ENCODE measurements at places on chromosomes 5 and 9.

DNA sequence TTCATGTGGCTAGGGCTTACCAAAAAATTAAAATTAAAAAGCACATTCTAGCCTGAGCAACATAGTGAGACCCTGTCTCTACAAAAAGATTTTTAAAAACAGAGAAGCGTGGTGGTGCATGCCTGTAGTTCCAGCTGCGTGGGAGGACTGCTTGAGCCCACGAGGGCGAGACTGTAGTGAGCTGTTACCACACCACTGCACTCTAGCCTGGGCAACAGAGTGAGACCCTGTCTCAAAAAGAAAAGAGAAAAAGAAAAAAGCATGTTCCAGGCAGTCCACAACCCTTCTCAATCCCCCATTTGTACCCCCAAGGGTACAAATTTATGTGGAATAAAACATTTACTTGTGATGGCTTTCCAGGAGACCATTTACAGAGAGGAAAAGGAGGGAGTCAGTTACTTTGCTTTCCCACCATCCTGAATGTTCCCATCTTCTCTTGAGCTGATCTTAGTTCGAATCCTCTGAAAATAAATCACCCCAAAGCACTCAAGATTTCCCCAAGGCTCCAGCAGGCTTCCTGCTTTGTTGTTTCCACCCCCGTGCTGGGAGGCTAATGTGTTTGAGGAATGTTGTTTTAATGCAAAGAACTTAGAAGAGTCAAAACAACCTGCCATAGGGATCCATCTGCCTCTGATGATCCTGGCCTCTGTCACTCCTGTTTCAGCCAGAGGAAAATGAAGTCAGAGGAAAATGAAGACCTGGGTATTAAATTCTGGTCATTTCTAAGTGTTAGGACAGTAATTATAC lies 384.7 kb downstream of the BNC2 start:
- DNase-seq, result no peak

DNA sequence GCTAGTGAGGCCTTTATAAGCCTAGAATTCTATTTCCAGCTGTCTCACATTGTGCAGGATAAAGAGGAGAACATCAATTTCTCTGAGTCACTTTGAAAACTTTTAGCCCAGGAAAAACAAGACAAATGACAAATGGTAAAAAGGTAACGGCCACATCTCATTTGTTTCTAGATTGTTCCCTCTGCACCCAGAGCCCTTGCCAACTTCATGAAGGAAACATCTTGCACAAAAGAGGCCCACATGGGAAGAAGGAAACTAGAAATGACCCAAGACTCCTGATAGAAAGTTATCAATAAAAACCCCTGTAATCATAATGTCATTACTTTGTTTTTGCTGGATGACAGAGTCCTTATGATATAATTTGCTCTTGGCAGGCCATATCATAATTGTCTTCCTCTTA lies 5.3 kb downstream of the DPYSL3 start:
- DNase-seq, result no peak

- DNase-seq, result no peak
Observed at GRCh38 chr5:178417391-178417811, 172.8 kb downstream of the COL23A1 start.

DNA sequence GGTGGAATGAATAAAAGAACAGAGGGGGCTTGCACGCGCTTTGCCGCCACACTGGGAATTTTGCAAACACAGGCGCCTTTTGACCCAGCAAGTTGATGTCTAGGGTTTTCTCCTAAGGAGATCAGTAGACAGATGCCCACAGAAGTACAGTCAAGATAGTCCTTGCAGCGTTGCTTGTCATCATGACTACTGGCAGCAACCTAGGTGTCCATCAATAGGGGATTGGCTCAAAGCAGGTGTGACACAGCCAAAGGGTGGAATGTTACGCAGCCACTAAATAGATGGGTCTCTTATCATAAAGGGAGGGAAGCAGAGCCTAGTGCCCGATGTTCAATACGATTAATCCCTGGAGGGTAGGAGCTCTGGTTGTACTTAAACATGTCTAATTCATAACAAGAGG lies 63.8 kb upstream of the GGTA1 start:
- DNase-seq, result no peak

- peak; percentile 49 for DNase-seq
Observed at GRCh38 chr5:473551-474192, 30.7 kb downstream of the EXOC3 start.

GRCh38 chr9:68493958-68494577 lies 46.6 kb downstream of the TMEM252 start:
- no peak for DNase-seq

DNA sequence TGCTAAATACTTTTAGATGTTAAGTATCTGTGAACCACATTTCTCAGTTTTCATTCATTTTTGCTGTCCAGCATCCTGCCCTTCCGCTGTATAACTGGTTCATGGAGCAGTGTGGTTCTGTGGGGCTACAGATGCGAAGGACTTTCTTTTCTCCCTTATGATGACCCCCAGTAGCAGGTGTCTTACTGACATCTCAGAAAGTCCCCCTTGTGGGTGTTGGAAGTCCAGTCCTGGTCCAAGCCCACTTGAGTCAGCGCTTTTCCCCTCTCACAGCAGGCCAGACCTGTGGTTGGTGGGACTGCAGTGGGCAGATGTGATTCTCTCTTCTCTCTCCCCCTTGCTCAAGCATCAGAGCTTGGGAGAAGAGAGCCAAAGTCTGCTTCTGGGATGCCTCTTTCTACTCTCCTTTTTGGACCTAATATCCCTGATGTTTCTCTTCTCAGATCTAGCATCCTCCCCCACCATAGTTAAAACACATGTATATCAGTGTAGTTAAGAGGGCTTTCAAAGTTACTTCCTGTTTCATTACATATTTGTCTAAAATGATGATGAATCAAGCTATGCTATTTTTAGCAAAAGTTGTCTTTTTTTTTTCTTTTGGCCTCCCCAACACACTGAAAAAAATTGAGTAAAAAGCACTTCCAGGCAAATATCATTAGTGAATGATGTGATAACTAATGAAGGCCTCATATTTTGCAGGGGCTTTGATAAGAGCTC lies 119.5 kb upstream of the ZNF618 start:
- DNase-seq, result peak; percentile 18

- no peak for DNase-seq
Observed at GRCh38 chr5:158541536-158542297, 558.0 kb downstream of the EBF1 start.

- peak; percentile 86 for DNase-seq
Observed at GRCh38 chr9:68530618-68531017, 10.1 kb downstream of the TMEM252 start.

GRCh38 chr5:169745441-169746146 lies 108.5 kb downstream of the DOCK2 start:
- peak; percentile 73 for DNase-seq

DNA sequence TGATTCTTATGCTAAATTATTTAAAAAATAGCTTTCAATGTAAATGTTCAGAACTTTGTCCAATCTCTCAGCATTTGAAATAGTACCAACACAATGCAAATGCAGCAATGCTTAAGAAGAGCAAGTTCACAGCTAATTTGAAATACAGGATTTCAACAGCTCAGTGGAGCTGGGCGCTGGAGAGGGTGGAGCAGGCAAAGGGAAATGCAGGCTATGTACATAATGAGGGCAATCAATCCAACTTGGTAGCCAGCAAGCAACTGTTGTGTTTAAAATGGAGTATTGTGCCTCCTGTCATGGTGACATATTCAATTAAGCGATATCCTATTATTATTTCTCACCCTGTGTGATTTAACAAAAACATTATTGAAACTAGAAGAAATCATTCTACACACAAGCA lies 568.8 kb downstream of the PSAT1 start:
- DNase-seq, result no peak

GRCh38 chr5:31408814-31409213 lies 123.1 kb downstream of the DROSHA start:
- DNase-seq, result peak; percentile 57

DNA sequence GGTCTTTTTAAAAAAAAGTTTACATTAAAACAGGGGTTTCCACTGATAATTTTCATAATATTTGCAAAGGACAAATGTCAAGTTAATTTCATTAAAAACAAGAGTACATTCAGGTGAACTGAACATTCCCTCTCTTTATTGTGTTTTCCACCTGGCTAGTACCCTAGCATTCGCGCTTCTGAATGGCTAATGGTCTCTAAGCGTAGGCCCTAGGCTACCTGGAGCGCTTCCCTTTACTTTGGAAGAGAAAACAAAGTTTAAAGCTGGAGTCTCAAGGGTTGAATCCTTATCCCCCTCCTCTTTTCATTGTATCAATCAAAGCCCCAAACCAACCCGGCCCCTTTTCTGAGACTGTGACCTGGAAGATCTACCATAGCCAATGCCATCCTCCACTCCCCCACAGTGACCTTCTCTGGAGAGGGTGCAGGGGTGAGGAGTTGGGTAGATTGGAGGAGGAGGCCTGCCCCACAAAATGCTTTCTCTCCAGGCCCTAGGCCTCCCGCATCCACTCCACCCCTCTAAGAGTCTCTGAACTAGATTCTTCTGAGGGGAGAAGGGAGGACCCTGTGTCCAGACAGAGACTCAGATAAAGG lies 73.3 kb upstream of the TBCA start:
- no peak for DNase-seq

GRCh38 chr5:114435885-114436299 lies 74.0 kb downstream of the KCNN2 start:
- DNase-seq, result no peak

DNA sequence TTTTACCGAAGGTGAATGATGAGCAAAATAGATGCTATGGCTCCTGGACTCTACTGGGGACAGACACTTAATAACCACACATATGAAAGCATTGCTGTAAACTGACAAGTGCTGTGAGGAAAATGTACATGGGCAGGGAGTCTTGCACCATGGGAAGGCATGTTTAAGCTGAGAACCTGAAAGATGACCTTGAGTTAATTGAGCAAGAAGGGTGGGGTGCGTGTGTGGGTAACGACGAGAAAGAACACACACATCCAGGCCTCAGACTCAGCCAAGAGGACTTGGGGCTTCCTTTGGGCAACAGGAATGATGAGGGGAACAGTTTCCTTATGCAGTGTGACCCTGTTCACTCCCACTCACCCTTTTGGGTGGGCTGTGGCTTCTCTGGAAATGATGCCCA lies 73.1 kb downstream of the HSPA4 start:
- DNase-seq, result no peak

DNA sequence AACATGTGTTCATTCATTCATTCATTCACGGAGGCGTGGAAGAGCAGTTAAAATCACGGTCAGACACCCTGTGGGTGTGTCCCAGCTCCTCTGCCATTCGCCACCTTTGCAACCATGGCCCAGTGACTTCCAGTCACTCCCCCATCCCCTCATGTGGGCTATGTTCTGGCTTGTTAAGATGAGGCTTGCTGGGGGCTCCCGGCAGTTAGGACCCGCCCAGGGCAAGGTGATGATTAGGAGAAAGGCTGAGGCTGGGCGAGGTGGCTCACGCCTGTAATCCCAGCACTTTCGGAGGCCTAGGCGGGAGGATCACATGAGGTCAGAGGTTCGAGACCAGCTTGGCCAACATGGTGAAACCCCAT lies 24.9 kb upstream of the PTGES start:
- no peak for DNase-seq

- DNase-seq, result no peak
Observed at GRCh38 chr9:89304834-89305188, 6.2 kb upstream of the CKS2 start.

GRCh38 chr9:76610011-76610352 lies 151.0 kb downstream of the GCNT1 start:
- DNase-seq, result peak; percentile 68

- no peak for DNase-seq
Observed at GRCh38 chr5:86974955-86975354, 292.7 kb upstream of the RASA1 start.

- DNase-seq, result no peak
Observed at GRCh38 chr5:123359454-123360200, 63.6 kb downstream of the CEP120 start.

GRCh38 chr5:129460936-129461710 lies 1.0 kb downstream of the ADAMTS19 start:
- peak; percentile 9 for DNase-seq

GRCh38 chr9:31140316-31140715 lies 1244.1 kb upstream of the ACO1 start:
- DNase-seq, result peak; percentile 73

DNA sequence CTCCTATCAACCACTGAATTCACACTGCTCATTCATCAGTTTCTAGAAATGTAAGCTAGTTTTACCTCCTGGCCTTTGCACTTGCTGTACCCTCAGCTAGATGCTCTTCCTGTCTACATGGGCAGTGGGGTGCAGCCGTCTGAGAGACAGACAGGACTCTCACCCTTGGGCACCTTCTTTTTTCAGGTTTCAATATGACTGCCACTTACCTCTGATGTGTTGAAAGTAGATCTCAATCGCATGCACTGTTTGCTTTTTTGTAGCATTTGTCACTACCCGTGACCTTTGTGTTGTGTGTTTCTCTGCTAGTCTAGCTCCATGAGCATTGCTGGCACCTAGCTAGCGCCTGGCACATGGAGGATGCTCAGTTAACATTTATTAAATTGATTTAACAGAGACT lies 403.1 kb upstream of the TRPC7 start:
- no peak for DNase-seq

GRCh38 chr5:42836070-42836769 lies 24.5 kb upstream of the SELENOP start:
- no peak for DNase-seq

DNA sequence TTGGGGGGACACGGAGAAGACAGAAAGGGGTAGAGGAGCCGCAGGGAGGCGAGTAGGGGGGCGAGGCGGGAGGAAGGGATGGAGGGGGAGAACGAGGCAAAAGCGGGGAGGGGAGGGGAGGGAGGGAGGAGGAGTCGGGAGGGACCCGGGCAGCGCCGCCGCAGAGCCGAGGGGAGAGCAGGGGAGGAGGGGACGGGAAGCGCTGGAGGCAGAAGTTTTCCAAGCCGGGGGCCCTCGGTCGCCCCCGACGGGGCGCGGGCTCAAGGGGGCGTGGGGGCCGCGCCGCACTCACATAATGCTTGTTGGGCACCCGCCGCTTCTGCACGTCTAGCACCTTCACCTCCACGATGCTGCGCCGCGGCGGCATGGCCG lies 353 bp downstream of the SH3PXD2B start:
- no peak for DNase-seq

GRCh38 chr5:76716456-76717157 lies 681 bp downstream of the F2R start:
- no peak for DNase-seq

DNA sequence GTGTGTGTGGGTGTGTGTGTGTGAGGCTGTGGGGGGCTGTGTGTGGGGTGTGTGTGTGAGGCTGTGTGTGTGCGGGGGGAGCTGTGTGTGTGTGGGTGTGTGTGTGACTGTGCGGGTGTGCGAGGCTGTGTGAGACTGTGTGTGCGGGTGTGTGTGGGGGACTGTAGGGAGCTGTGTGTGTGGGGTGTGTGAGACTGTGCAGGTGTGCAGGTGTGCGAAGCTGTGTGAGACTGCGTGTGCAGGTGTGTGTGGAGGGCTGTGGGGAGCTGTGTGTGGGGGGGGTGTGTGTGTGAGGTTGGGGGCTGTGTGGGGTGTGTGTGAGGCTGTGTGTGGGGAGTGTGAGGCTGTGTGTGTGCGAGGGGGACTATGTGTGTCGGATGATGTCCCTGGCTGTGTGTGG lies 23.2 kb downstream of the AHRR start:
- no peak for DNase-seq

GRCh38 chr5:119070578-119070827 lies 384 bp upstream of the DMXL1 start:
- no peak for DNase-seq

- DNase-seq, result no peak
Observed at GRCh38 chr5:170075696-170076095, 30.0 kb upstream of the FOXI1 start.
